Dorsolateral prefrontal cortex (tissue), 122 donors: ENCODE measurements at places on chromosomes 11 and 22.

- no peak for DNase-seq
These were observed 32.1 kb upstream of the GNB1L start for GRCh38 chr22:19886605-19887255.

GRCh38 chr11:85848006-85848405, 7.2 kb upstream of the CCDC83 start:
- DNase-seq = no peak

DNA sequence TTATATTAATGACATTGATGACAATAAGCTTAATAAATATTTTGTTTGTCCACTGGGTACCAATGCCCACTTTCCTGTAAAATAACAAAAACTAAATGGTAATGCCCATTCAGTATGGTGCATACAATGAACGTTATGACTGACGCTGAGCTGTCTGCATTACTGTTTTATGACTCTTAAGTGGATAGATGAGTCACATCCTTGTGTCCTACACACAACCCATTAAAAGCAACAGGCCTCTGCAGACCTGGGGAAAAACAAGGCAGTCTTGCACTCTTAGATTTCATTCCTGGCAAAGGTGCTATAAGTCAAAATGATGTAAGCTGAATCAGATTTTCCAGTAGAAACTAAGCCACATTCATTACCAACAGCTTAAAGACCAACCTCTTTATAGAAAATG, 176.3 kb upstream of the TMEM45B start:
- DNase-seq = no peak

GRCh38 chr11:87417951-87418350, 380.2 kb downstream of the TMEM135 start:
- DNase-seq = no peak

DNA sequence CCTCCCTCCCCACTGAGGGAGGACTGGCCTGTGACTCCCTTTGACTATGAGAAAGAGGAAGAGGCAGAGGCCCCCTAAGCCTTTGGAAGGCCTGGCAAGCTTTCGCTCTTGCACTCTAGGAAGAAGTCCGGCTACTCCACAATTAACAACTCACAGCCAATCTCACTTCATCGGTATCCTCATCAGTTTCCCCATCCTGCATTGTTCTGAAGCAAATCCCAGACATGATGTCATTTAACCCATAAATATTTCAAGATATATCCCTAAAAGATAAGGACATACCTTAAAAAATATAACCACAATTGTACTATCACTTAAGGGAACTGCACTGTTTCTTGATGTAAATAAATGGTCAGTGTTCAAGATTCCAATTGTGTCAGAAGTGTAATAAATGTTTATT, 63.1 kb downstream of the CWC15 start:
- no peak for DNase-seq

DNA sequence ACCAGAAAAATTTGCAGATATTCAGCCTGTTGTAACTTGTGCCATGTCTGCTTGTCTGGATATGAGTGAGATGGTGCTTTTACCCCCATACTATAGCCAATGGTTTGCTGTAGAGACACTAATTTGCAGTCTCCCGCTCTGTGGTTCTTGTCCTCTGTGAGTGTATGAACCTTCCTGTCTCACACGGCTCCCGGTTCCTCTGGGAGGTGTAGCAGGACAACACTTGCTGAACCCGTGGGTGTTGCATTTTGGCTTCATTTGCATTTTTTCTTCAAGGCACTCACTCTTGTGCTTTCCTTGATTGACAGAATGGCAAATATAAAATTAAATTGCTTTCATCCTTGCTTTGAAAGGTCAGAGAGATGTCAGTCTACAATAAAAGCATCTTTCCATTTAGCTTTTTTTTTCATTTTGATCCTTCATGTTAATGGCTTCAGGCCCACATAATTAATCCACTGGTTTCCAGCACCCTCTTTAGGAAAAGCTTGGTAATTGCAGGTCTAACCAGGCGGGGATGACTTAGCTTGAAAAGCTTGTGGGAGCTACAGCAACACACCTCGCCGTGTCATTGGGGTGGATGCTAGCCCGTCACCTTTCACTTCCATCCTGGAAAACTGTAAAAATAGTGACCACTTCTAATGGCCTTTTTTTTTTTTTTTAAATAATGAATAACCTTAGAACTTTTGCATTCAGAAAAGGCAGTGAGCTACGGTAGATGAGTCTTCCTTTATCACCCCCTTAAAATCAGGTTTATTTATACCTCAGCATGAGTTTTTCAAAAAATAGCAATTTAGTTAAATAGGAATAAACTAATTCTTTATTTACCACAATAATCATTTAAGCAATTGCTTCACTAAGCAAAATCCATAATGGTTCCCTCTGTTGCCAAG, 27.4 kb upstream of the ST14 start:
- no peak for DNase-seq

DNA sequence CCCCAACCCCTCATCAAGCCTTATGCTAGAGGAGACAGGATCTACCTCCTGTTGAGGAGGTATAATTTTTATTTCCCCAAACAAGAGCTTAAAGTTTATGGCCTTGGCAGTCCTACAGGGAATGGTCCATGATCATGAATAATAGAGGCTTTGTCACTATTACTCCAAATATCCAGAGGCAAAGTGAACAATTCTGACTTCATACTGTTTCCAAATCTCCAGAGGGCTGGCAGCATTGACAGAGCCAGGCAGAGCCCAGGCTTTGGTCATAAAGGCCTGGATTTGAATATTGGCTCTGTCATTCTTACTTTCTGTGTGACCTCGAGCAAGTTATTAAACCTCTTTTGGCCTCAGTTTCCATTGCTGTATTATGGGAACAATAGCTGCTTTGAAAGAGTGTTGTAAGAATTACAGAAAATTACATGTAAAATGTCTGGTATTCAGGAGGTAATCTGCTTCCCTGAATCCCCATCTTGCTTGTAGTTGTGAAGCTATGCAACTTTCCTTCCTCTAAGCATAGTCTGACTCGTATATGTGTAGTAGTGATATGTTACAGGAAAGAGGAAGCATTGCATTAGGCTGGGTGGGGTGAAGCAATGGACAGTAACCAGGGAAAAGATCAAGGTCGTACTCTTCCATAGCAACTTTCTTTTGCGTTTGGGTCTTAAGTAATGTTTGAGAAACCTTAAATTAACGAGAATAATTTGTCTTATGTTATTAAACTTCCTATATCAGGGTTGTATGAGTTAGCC, 88.8 kb downstream of the CD44 start:
- no peak for DNase-seq

GRCh38 chr11:47850337-47850736, 2.2 kb upstream of the NUP160 start:
- no peak for DNase-seq

- peak; percentile 92 for DNase-seq
These were observed 7.0 kb downstream of the FXYD2 start for GRCh38 chr11:117817368-117818040.

DNA sequence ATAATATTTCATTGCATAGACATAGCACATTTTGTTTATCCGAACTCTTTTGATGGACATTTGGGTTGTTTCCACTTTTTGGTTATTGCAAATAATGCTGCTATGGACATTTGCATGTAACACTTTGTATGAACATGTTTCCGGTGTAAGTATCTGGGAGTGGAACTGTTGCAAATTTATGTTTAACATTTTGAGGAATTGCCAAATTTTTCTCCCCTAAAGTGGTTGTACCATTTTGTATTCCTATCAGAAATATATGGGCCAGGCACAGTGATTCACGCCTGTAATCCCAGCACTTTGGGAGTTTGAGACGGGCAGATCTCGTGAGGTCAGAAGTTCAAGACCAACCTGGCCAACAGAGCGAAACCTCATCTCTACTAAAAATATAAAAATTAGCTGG, 16.0 kb downstream of the QSER1 start:
- no peak for DNase-seq

DNA sequence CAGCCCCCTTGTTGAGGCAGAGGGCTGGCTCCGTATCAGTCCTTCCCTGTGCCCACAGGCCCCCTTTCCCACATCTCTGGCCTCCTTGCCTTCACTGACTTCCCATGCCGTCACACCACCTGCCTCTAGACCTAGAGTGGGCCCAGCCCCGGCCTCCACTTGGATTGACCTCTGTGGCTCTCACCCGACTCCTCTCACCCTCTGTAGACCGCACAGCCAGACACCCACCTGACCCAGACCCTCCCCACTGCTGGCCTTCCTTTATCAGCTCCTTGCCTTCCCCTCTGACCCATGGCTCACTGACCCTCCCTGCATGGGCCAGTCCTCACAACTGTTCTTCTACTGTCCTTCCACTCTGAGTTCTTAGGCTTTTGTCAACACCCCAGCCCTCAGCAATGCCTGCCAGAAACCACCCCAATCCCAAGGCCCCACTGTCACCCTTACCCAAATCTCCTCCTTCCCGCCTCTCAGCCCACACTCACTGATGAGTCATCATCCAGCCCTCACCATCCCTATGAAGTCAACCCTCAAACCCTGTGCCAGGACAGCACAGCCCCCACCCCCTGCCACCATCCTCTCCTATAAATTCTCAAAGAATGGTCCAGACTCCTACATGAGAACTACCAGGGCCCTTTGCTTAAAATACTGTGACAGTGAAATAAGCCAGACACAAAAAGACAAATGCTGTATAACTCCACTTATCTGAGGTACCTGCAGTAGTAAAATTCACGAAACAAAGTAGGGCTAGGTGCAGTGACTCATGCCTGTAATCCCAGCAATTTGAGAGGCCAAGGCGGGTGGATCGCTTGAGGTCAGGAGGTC, 53.4 kb downstream of the SCGB1A1 start:
- no peak for DNase-seq

- DNase-seq = no peak
These were observed 442 bp downstream of the COPB1 start for GRCh38 chr11:14499178-14499559.

GRCh38 chr22:23750367-23750713, 572 bp downstream of the ZNF70 start:
- DNase-seq = no peak

DNA sequence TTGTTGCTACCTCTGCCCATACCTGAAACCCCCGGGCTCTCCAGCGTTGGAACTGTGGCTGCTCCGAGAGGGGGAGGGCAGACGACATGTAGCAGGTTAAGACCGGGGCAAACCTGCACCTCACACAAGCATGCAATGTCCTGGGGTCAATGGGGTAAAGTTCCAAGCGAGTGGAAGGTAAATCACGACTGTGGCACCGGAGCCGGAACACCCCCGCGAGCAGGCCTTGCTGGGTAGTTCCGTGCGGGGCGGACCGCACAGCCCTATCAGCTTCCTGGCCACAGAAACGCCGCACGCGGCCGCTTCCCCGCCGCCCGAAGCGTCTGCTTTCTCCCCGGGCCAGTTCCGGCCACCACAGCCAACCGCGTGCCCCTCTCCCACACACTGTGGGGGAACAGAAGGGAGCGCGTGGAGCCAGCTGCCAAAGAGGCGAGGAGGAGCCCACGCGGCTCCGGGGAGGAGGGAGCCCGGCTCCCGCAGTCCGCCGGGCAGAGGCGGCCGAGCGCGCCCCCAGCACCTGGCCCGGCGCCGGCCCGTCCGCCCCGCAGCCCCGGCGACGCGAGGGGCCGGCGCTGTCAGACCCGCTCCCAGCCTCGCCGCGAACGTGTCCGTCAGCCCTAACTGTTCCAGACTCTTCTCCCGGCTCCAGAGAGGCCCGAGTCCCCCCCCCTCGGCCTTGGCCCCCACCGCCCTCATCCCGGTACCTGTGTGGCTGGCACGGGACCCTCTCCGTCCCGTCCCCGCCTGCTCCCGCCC, 1.6 kb downstream of the SPTBN2 start:
- DNase-seq = no peak

DNA sequence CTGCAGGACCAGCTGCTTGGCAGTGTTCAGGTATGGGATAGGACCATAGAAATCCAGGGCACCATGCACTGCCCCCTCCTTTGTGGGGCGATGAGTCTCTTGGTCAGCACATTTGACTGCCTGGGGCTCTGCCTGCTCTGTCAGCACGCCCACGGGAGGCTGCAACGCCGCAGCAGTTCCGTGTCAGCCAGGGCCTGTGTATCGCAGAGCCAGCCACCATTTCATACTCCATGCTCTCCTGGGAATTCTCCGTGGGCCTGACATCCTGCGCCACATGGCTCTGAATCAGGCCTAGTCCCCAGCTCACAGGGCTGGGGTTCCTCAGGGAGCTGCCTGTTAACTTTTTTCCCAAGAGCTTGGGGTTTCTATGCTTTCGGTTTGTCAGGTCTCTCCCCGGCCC, 16.9 kb upstream of the RELT start:
- no peak for DNase-seq

GRCh38 chr11:63553759-63554158, 9.4 kb downstream of the PLAAT2 start:
- no peak for DNase-seq

DNA sequence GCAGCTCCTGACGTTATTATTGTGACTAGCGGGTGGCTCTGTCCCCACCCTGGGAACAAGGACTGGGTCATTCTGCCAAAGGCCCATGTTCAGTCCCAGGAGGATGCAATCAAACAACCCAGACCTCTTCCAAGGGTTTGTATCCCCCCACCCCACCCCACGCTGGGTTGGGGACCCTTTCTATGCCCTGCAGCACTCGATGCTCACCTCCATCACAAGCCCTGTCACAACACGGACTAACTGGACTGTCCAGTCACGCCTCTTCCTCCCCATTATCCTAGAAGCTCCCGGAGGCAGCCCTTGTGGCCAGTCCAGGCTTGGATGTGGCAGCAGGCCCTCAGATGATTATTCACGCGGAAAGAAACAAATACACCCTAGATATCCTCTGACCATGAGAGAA, 3.7 kb downstream of the SHANK2 start:
- no peak for DNase-seq

- DNase-seq = no peak
These were observed 18.2 kb upstream of the PSMA1 start for GRCh38 chr11:14538271-14538925.

GRCh38 chr22:50640857-50641647, 13.1 kb upstream of the ARSA start:
- DNase-seq = no peak

- no peak for DNase-seq
These were observed 13.1 kb upstream of the MS4A10 start for GRCh38 chr11:60771879-60772525.

- DNase-seq = no peak
These were observed 38.1 kb downstream of the DIXDC1 start for GRCh38 chr11:111975076-111975806.

- DNase-seq = no peak
These were observed 95.3 kb upstream of the RAG2 start for GRCh38 chr11:36693139-36693843.

GRCh38 chr22:21643533-21644357, 1.6 kb downstream of the SDF2L1 start:
- DNase-seq = no peak
